ENCODE measurements at places on chromosomes 1 and 21.
A peak's percentile ranks its signal among the peaks of the same experiment; 100 is the strongest.

GRCh38 chr1:207058878-207059867, 6.1 kb downstream of the PFKFB2 start:
- no peak for DNase-seq

- peak; percentile 14 for DNase-seq
These were observed 83.0 kb downstream of the MAN1C1 start for GRCh38 chr1:25699500-25700143.

DNA sequence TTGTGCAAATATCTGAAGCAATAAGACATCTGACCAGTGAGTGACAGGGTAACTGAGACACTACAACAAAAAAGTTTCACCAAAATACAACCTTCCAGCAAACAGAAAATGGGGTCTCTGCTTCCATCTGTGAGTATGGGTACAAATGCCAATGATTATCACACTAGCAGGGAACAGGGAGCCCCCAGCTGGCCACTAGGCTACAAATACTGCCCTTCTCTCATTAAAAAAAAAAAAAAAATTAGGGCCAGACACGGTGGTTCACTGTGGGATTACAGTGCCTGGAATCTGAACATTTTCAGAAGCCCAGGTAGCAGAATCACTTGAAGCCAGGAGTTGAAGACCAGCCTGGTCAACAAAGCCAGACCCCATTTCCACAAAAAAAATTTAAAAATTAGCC, 48.4 kb upstream of the EDARADD start:
- peak; percentile 24 for DNase-seq

DNA sequence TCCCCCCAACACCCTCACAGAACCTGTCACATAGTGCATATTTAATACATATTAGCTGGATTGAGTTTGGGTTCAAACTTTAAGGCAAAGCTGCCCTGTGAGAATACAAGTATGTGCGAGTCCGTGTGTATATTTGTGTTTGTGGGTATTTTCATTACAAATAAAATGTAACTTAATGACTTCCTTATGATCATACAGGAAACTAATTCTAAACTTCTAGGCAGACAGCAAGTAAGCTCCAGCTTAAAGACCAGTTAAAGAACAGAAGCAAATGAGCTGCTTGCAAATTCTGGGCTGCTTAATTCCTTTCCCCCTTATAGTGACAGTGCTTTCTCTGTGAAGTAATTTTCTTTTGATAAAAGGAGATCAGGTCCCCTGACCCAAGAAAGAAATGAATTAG, 437.6 kb downstream of the TTLL7 start:
- no peak for DNase-seq

DNA sequence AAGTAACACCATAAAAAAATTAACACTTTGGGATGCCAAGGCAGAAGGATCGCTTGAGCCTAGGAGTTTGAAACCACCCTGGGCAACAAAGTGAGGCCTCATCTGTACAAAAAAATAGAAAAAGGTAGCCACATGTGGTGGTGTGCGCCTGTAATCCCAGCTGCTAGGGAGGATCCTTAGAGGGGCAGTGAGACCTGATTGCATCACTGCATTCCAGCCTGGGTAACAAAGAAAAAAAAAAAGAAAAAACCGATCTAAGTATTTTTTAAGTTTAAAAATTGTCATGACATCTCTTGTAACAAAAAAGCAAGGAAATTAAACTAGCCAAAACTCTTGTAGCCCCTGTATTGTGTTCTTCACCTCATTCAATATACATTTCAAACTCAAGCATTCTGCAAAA, 39.5 kb downstream of the ZZZ3 start:
- no peak for DNase-seq

DNA sequence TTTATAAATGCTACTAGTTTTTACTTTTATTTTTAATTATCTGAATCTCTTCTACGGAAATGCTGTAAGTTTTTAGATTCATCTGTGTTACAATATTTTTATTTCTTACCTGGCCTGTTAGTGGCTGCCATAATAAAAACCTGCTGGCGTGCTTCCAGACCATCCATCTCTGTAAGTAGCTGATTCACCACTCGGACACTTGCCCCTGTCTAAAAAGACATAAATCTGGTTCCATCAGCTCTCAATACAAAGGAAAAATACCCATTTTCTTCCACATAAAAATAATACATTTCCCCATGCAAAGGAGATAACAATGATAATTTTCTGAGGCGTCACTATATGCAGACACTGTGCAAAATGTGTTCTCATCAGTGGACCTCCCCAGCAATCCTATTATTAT, 62.0 kb downstream of the NVL start:
- DNase-seq, result no peak

- no peak for DNase-seq
These were observed 350.0 kb upstream of the RUNX1 start for GRCh38 chr21:35399002-35399530.

- no peak for DNase-seq
These were observed 35.6 kb upstream of the WASF2 start for GRCh38 chr1:27525296-27526272.

DNA sequence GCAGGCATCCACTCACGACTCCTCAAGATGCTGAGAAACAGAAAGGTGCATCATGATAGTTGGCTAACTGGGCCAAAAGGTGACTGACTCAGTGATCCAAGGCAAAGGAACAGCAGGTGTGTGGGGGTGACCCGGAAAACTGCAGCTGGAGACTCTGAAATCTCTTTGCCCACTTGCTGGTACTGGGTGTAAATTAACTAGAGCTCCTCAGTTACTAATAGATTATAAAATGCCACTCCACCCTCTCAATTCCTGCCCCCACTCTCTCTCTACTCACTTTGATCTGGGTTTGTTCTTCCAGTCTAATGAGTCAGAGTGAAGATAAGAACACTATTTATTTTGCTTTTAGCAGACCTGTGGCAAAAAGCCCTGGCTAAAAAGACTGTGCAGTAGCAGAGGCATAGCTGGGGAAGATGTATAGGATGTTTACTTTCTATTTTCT, 7.2 kb upstream of the PIGC start:
- no peak for DNase-seq

- no peak for DNase-seq
These were observed 21.3 kb downstream of the SERINC2 start for GRCh38 chr1:31434101-31434871.

DNA sequence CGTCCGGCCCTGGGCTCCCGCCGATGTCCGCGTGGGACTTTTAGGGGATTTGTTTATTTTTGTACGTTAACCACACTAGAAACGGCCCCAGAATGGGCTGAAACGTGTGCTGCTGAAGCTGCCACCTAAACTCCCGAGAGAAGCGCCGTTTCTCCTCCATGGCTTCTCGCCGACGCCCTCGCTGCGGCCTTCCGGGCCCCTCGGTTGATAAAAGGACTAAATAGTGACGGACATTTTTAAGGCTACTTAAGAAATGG, 678 bp upstream of the PTTG1IP start:
- DNase-seq, result no peak

GRCh38 chr1:116556289-116557006, 14.4 kb downstream of the CD58 start:
- no peak for DNase-seq

DNA sequence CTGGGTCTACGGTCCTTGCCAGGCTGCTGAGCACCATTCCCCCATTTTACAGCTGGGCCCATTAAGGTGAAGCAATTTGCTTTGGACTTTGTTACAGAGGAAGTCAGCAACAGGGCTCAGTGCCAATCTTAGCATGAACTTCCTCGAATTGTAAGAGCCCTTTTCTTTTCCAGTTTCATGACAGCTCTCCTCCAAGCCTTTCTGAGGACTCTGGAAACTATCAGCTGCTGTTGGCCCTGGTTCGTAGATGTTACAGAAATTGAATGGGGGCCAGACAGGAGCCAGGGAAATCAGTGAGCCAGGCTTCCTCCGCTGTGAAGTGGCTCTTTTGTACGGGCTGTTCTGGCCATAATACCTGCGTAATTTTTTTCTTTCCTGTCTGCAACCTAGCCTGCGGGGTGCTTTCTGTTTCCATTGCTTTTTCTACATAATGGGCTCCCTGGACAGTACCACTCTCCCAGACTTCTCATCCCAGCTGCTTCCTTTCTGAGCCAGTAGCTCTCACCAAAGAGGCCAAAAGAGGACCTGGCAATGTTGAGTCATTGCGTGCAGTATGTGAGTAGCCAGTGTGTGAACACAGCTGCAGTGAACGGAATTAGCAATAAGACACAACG, 386.3 kb downstream of the DISC1 start:
- DNase-seq, result no peak

DNA sequence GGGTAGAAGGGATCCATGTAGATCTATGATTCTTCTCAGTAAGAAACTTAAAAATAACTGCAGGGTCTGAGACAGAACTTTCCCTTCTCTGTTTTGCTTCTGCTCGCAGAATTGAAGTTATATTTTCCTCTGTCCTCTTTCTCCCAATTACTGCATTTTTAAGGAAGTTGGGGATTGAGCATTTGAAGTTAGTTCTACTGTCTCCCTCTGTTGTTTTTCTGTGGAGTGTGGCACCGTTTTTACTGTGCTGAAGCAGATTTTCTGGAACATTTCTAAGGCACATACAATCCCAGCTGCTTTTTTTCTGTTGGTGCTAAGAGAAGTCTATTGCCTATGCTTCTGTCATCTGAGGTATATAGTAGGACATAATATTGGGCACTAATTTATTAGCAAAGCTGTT, 43.3 kb downstream of the RASAL2 start:
- DNase-seq, result no peak

GRCh38 chr1:213244664-213245091, 193.6 kb downstream of the RPS6KC1 start:
- peak; percentile 62 for DNase-seq

GRCh38 chr1:24051206-24051945, 60.6 kb downstream of the MYOM3 start:
- DNase-seq, result no peak

Data from HAP-1 (cell line).